Sigmoid colon (tissue), 7 donors: ENCODE measurements at places on chromosomes 3 and 15. TPM values are rescaled to one million over a fixed set of nuclear protein-coding genes. Genes with fewer than 3 reads are reported as not detected.

- DNase-seq, result no peak
Measured at GRCh38 chr15:65254758-65255157, 31.9 kb downstream of the PARP16 start.

- DNase-seq, result no peak
Measured at GRCh38 chr3:135965129-135965505, 411 bp upstream of the PPP2R3A start.

GRCh38 chr3:187841560-187841959 lies 96.3 kb upstream of the BCL6 start:
- no peak for DNase-seq

DNA sequence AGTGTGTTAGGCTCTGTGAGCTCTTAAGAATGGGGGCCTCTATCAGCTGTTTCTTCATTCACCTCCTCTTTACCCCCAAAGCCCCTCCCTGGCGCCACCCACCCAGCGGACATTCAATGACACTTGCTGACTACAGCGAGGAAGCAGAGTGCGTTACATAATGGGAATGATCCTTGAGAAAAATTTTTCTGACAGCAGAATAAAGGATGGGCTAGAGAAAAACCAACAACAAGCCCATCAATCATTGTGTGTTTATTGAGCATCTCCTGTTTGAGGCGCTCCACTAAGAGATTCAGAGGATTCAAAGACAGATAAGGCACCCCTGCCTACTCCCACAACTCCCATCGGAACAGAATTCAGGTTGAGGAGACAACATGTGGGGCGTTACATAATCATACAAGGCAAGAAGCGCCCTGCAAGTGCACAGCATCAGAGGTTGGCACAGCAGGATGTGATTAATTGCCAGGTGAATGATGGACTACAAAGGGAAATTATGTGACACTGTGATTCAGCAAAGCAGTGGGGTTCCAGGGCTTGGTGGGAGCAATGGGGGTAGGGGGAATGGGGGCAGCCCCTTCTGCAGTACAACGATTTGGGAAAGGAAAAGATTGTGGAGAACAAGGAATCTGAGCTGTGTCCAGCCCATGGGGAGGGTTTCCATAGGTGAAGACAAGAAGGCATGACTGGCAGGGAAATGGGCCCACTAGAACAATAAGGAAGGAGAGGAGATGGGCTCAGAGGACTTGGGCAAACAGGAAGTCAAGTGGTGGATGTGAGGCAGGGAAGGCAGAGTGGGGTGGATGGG lies 141.3 kb upstream of the ATP2B2 start:
- no peak for DNase-seq

Gene MST1R
- 4.2 TPM for total RNA-seq

Gene IGDCC3
- total RNA-seq, result not detected

DNA sequence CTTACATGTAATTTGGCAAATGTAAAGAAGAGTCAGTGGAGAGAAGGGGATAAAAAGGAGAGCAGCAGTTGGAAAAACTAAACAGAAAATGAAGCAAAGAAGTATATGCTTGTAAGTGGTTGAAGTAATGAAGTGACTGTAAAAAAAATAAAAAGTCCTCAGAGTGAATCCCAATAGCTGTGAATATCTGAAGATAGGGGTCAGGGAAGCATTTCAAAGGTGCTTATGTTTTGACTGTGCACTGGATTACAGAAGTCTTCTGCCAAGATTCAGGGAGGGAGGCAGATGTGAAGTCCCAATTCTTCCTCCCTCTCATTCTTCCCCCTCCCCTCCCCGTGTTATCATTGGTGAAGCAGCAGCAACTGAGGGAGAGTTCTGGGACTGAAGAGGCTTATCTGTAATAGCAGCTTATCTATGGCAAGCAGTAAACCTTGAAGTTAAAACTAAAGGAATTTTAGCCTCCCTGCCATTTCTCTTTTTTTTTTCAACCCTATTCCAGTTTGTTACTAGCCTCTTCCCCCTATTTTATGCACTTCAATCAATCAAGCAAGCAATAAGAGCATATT lies 597.9 kb downstream of the IGSF11 start:
- DNase-seq, result no peak

Gene AMIGO3
- 0.71 TPM for total RNA-seq

Gene ETV5
- total RNA-seq, result 5.8 TPM

DNA sequence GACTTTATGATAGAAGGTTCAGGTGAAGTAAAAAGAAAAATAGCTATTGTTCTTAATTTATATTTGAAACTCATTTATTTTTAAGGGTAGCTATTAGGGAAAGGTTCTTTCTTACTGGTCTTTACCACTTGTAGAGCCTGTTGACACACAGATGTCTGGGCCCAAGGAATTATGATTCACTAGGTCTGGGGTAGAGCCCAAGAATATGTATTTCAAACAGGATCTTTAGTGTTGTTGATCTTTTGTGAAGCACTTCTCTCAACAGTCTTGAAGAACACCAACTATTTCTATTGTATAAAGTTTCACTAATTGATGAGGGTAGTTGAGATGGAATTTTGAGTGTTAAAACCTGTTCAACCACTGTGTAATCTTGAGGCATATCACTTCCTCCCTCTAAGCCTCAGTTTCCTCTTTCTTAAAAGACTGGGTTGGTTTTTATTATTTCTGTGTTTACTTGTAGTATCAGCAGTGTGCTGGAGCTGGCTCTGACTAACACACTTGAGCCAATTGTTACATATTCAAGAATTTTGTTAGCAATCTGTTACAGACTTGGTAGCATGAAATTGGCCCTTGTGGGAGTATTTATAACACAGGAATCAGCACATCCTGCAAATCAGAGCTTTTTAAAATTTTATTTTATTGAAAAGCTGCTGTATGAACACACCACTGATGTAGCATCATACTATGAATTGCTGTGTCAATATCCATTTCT lies 155.9 kb downstream of the RBMS3 start:
- no peak for DNase-seq

DNA sequence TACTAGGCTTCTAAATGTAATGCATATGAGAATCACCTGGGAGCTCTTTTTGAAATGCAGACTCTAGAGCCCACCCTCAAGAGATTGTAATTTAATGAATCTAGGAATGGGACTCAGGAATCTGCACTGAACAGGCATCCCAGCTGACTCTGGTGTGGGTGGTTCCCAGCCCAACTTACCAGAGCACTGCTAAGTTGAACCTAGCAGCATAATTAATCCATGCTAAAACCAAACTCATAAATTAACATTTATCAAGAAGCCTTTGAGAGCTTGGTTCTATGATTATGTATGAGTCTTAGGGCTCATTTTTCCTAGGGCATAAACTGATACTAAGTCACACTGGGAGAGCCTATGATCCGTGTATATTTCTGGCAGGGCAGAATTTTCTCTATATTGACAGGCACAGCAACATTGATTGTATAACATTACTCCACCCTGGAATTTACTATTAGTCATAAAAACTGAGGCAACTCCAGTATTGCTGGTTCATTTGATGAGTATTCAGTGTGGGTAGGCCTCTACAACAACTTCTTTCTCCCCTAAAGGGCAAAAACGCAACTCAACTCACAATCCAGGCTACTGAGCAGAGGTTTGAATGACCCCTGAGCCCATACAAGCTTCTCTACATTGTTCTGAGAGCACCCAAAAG lies 10.7 kb upstream of the CSTA start:
- no peak for DNase-seq

DNA sequence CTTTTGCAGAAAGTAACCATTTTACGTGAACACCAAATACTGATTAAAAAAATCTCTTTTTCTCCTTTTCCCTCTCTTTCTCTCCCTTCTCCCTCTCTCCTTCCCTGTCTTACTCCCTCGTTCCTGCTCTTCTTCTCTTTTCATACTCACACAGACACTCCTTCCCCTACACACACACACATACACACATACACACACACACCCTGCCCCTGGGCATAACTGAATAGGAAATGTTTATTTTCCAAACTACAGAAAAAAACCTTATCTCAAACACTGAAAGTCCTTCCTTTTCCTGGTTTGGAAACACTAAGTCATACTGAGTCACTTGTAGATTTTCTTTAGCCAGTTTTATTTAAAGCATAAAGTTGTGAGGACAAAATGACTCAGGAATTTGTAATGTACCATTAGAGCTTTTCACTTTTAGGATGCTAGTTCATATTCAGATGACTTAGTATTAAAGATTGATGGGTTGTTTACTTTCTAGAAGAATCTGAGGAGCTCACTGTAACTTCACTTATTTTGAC lies 62.4 kb downstream of the MBNL1 start:
- no peak for DNase-seq

DNA sequence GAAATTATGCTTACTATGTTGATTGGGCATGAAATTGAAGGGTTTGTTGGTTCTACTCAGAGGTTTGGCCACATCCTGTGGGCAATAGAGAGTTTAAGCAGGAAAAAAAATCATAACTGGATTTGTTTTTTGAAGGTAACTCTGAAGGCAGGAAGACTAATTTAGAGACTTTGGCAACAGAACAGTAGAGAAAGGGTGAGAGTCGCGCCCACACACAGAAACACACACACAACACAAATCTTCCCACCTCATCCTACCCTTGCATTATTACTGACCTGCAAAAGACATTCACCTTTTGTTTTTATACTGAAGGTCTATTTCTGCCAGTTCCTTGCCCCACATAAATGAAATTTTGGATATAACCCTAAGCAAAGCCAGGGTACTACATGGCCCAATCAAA lies 270.6 kb downstream of the TBL1XR1 start:
- DNase-seq, result no peak

GRCh38 chr3:110955301-110955880 lies 116.2 kb upstream of the NECTIN3 start:
- no peak for DNase-seq

Gene SLC38A3
- total RNA-seq, result not detected

GRCh38 chr3:5463991-5464390 lies 276.5 kb downstream of the EDEM1 start:
- DNase-seq, result no peak

DNA sequence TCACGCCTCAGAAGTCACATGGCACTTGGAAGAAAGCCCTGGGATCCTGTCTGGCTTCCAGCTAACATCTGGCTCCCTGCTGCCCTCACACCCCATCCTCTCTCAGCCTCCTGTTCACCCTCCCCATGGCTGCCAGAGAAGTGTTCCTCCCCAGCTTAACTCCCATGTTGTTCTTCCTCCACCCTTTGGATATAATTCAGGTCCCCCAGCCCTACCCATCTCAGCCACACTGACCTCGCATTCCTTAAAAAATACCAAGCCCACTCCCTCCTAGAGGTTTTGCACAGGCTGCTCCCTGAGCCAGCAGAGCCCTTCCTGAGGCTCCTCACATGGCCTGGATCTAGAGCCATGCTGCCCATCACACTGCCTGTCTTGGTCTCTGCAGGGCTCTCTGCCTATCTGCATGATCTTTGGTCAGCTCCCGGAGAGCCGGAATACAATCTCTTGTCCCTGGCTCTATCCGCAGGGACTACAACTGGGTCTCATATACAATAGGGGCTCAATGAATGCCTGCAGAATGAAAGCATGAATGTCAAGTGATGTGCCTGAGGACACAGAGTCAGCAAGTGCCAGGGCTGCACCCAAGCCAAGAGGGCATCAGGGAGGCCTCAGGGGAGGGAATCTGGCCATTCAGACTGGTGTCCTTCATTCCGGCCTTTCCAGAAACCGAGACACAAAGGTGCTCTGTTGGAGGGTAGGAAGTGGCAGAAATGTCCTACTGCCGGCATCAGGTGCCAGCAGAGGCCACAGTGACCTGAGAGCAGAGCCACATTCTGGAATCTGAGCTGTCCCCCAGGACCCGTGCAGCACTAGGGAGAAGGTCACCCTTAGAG lies 3.8 kb upstream of the TKT start:
- DNase-seq, result no peak

DNA sequence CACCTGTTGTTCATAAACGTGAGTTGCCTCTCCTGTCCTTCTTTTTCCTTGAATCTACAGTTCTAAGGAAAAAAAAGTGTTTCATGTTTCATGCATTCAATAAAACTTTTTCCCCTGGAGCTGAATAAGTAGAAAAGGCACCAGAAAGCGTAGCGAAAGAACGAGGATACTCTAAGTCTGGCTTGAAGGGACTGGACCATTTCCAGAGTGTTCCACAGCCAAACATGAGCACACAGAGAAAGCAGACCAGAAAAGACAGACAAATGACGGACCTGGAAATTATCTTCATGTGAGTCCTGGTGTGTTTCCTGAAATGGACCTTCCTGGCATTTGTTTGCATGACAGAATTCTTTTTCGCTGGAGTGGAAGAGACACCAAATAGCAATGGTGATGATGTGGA lies 204.7 kb downstream of the SV2B start:
- DNase-seq, result no peak

DNA sequence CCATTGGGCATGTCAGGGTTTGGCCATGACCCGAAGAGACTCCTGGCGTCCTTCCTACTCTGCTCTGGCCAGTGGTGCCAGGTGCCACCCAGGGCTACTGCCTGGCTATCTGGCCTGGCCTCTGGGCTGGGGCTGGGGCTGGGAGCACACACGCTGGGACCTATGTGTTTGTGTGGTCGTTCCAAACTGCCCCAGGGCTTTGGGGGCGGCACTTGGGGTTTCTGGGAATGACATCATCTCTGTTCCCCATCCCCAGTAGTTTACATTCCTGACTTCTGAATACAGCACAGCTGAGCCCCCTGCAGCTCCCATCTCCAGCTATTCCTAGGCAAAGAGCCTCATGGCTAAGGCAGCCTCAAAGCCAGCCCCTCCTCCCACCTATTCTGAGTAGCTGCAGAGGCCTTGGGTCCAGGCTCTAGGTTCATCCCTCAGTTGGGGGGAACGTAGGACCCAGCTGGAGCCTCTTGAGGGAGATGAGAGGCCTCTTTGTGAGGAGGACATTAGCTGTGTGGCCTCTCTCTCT lies 24.3 kb downstream of the PLEKHO2 start:
- DNase-seq, result no peak

DNA sequence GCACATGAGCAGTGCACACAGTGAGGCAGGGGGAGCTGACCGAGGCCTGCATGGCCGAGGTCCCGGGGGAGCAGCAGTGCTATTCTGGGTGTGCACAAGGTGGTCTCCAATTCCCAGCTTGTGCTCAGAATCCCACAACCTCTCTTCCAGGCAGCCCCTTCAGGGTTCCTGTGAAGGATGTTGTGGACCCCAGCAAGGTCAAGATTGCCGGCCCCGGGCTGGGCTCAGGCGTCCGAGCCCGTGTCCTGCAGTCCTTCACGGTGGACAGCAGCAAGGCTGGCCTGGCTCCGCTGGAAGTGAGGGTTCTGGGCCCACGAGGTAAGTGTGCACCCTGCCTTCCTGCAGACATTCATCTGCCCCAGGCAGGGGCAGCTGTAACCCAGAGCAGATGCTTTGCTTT lies 80.2 kb downstream of the DNASE1L3 start:
- DNase-seq, result no peak

- no peak for DNase-seq
Measured at GRCh38 chr3:63351159-63352007, 73.3 kb downstream of the SYNPR start.

Gene SMCO1
- not detected for total RNA-seq

GRCh38 chr3:123423031-123423430 lies 25.9 kb downstream of the ADCY5 start:
- DNase-seq, result no peak

Gene CHL1
- 63.1 TPM for total RNA-seq

Gene OR5K2
- total RNA-seq, result not detected
